Stimulated activated CD8-positive, alpha-beta memory T cell treated with anti-CD3 and anti-CD28 coated beads, Interleukin-2, amount 100 ng/mL, for 1 hour (primary cell): ENCODE measurements at places on chromosomes 7 and 10.

DNA sequence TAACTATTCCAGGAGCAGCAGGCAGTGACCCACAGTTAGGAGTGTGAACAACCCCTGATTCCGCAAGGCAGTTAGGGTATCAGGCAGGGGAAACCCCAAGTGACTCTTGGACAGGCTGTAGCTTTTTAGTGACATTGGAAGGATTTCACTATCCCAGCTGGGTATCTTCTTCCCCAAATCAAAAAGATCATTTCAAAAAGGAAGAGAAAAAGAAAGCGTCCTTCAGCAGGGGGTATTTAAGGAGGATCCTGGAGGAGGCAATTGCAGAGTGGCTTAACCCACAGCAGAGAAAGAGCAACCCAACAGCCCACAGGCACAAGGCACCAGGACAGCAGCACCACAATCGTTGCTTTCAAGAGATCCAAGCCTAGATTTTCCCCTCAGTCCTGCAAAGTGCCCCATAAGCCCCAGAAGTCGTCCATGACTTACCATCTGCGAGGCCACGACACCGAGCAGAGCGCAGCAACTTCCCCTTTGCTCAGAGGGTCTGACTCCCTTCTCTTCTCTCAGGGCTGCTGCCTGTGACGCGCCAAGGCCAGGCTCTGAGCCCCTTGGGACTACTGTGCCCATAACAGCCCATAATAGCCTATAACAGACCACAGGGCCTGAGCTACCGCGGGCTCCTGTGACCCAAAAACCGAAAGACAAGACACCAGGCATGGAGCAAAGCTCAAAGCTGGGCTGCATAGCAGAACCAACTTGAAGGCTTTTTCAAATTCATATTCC is 19.8 kb downstream of the PIK3AP1 start:
- DNase-seq, result no peak

DNA sequence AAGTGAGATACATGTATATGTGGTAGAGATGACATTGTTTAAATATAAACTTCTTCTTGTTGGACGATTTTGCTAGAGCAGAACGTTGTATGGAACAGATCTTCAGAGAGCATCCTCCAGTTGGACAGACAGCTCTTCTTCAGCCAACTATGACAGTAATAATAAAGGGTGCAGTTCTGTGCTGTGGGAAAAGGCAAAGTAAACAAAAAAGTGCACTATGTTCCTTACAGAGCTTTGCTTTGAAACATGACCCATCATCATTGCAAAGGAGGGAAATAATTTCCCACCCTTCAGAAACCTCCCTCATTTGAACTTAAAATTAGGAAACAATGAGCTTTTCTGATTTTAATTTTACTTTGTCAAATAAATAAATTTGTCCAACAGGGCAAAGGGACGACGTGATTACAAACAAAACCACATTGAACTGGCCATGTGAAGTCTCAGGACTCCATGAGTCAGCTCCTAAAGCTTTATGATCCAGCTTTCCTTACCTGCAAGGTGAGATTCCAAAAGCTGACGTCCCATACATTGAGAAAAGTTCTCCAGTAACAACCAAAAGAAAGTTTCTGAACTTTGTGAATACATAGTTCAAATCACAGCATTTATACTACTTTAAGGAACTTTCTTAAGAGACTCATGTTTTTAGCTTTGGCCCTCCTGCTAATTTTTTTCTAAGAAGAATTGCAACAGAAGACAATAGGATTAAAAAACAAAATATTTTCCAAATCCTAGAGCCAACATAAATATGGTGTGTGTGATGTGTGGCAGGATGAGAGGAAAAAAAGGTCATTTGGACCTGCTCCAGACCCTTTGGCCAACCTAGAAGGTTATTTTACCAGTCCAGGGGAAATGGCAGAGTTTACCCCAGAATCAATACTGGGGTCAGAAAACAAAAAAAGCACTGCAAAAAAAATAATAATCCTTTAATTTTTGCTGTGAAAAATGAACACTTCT is 565.4 kb upstream of the NRP1 start:
- no peak for DNase-seq

DNA sequence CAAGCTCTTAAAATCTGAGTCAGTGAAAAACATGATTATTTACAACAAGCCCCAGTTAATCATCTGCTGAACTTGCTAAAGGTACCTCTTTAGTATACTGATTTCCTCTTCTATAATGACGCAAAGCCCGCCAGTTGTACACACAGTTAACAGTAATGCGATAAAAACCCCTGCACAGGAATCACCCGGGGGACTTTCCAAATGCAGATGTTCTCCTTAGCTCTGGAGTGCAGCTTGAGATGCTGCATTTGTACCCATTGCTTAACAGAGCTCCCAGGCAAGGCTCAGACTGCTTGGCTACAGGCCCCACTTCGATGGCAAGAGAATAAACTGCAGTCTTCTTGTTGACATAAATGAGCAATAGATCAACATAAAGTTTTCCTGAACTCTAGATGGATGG is 279.6 kb upstream of the HGF start:
- no peak for DNase-seq

DNA sequence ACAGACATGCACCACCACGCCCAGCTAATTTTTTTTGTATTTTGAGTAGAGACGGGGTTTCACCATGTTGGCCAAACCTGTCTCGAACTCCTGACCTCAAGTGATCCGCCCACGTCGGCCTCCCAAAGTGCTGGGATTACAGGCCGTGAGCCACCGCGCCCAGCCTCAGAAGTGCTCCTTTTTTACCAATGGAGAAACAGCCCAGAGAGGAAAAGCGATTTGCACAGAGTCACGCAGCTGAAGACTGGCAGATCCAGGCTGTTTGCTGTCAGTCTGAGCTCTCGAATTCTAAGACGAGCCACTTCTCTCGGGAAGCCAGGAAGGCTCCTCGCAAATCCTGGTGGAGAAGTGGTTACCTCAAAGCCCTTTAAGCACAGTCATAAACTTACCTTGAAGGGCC is 57.4 kb upstream of the SDK1 start:
- DNase-seq, result no peak

DNA sequence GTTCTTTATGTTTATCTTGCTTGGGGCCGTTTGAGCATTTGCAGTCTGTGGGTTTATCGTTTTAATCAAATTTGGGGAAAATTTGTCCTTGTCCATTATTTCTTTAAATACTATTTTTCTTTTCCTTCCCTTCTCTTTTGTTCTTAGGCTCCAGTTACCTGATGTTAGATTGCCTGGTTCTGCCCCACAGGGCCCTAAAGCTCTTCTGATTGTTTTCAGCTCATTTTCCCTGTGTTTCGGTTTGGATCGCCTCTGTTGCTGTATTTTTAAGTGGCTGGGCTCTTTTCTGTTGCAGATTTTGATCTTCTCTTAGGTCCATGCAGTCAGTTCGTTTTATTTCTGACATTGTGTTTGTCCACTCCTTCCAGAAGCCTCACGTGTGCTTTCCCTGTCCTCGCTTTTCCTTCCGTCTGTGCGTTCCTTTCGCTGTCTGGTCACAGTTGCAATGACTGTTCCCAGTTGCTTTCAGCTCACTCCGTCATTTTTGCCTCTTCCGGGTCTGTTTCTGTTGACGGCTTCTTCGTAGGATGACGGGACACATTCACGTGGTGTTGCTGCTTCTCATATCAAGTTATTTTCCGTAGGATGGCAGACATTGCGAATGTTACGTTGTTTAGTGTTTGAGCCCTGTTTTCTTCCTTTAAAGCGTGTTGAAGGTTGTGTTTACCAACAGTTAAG is 111.4 kb downstream of the INPP5A start:
- no peak for DNase-seq

DNA sequence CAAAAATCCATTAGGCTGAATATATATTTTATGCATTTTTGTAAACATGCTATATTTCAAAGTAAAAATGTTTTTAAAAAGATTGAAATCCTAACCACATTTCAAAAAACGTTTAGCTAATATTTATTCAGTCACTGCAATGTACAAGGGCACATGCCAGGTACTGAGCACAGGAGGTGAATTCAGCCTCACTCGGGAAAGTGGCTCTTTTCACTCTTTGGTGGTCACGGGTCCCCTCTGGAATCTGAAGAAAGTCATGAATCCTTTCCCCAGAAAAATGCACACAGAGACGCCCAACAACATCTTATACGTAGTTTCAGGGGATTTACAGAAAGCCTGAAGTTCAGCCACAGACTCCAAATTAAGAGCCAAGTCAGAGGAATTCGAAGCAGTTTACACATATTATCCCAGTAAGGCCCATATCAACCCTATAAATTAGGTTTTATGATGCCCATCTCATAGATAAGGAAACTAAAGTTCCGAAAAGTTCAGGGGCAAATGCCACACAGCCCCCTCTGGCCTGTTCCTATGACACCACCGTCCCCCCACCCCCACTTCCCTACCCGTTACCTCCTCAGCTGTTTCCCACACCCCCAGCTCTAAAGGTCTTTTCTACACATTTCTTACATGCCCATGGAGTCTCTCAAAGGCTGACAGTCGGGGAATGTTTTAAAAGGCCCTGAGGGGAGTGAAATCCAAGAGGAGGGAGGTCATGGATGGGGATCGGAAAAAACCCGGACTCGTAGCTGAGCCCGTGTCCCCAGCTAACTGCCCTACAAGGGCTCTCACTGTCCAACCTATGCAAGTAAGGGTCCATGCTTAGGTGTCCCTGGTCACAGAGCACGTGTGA is 9.6 kb upstream of the SVOPL start:
- no peak for DNase-seq

GRCh38 chr7:138097064-138097741 is 20.9 kb downstream of the AKR1D1 start:
- no peak for DNase-seq

DNA sequence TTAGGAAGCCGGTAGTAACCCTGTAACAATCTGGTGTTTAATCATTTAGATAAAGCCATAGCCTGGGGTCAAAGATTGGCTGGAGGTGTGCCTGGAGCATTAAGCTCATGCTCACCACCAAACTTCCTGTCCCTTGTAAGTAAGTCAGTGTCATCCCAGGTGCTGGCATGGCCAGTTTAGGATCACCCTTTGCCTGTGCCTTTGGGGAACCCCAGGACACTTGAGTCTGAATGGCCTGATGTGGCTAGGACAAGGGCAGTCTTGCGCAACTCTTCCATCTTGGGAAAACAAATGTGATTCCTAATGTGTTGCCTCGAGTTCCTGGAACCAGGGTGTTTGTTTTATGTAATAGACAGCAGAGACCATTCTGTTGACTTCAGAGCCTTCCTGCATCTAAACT is 154.8 kb downstream of the GRK5 start:
- DNase-seq, result no peak
